ENCODE measurements at places on chromosomes 5 and 9.
A peak's percentile ranks its signal among the peaks of the same experiment; 100 is the strongest.

GRCh38 chr9:1514250-1514649, 464.1 kb downstream of the DMRT2 start:
- no peak for DNase-seq

DNA sequence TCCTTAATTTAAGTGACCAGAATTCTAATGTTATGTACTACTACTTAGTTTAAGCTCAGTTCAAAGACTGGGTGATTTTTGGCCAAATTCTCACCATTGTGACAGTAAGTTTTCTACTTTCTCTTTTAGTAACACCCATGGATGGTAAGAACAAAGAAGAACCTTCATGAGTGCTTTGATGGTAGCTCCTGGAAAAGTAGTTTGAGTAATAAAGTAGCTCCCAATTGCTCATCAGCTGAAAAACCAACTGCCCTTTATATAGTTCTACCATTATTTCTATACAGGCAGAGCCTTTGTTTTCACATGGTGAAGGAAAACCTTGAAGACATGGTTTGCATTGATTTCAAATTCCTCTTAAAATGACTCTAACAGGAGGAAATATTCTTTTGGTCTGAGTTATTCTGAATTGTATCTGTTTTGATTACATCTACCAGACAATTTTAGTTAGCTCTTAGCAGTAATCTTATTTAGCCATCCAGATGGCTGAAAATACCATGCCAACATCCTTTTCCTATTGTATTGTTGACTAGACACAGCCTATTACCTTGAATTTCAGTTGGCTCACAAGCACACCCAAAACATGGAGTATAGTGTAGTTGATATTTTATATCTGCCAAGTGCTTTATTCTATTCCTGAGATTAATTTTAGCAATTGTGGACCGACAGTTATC, 23.7 kb upstream of the STARD4 start:
- DNase-seq = no peak

GRCh38 chr5:74763504-74763903, 3.4 kb downstream of the GFM2 start:
- no peak for DNase-seq

GRCh38 chr9:4297151-4297785, 2.6 kb downstream of the GLIS3 start:
- DNase-seq = peak; percentile 1

GRCh38 chr5:123460296-123460729, 37.1 kb upstream of the CEP120 start:
- DNase-seq = no peak

DNA sequence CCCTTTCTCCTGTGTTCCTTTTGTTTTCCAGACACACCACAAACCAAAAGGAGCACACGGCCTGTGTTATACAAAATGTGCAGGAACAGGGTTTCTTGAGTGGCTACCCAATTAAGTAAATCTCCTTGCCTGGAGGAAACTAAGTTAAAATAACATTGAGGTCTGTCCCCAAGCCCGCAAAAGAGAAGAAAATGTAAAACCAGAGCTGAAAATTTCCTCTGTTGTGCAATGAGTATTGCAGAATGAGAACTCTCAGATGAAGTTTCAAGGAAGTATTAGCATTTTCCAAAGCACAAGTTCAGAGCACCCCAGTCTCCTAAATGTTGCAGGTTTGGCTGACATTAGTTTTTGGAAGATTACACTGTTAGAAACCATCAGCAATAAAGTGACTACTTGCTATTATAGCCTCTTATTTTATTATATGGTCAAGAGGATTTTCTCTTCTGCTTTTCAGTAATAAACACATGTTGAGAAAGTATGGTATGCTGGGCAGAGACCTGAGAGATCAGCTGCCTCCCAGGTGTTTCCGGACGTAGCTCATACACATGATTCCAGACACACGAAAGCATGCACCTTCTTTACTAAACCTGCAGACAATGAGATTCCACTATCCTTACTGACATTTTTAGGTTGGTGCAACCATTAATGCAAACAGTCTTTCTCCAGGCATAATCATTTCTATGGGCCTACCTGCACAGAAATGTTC, 161.3 kb downstream of the SNCAIP start:
- DNase-seq = no peak

GRCh38 chr5:126514131-126514557, 80.9 kb downstream of the ALDH7A1 start:
- DNase-seq = no peak

DNA sequence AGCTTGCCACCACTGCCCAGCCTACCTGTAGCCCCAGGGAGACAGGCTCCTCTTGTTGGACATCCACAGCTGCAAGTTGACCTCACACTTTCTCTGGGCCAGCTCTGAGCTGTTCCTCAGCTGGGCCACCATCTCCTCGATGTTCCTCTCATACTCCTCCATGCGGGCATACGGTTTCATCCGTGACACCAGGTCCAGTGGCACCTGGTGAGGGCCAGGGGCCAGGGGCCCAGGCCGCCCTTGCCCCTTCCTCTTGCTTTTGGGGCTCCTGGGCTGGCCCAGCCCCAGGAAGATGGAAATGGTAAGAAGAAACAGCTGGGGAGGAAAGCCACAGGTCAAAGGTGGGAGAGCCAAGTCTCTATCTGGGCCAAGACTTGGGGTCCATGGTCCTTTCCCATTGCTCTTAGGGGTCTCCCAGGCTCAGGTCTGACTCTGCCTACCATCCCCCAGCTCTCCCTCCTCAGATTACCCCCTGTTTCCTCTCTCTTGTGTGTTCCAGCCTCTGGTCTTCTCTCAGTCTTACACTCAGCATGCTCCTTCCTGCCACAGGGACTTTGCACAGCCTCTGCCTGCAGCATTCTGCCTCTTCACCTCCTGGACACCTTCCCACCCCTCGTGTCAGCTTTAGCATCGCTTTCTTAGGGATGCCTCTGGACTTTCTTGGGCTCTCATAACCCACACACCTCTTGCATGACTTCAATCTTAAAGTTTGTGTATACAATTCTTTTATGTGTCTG, 2.2 kb downstream of the IL17B start:
- DNase-seq = no peak
